ENCODE measurements at places on chromosomes 4 and X. TPM values are rescaled to one million over a fixed set of nuclear protein-coding genes. Genes with fewer than 3 reads are reported as not detected.

The CISD2 gene
- total RNA-seq = 35.1 TPM

The RHOXF2 gene
- not detected for total RNA-seq

DNA sequence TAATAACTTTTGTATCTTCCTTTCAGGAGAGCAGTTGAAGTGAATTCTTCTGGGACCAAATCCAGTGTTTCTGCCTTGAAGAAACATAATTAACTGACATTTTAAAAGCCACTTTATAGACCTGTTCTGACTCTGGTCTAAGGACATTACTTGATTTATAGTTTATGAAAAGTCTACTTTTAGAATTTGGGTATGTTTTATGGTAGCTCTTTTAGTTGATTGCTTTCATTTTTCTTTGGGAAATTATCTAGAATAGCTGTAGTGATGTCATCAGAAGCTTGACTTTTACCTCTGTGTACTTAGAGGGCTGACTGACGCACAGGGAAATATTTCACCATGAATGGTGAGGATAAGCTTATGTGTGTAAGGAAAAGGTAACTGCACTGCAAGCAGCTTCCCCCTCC lies 131.8 kb upstream of the LIMCH1 start:
- H3K36me3 ChIP-seq = no peaks in the 10 kb centered on the region
- no peak overlapping the region for H3K4me3 ChIP-seq
- H3K27ac ChIP-seq = no peak overlapping the region

- H3K4me1 ChIP-seq = no peaks in the 10 kb centered on the region
- no peak for DNase-seq
- H3K27ac ChIP-seq = no peak overlapping the region
- no peak overlapping the region for H3K4me3 ChIP-seq
Measured at GRCh38 chr4:2063557-2064275, 4.6 kb downstream of the NAT8L start.

The CMC4 gene
- 4.7 TPM for total RNA-seq

The OCRL gene
- 2.1 TPM for total RNA-seq

- H3K4me1 ChIP-seq = no peaks in the 10 kb centered on the region
- H3K27ac ChIP-seq = peak overlapping the region; percentile 25
- peaks cover 34% of the 10 kb centered on the region for H3K36me3 ChIP-seq
- H3K27me3 ChIP-seq = no peaks in the 10 kb centered on the region
- H3K4me3 ChIP-seq = no peak overlapping the region
Measured at GRCh38 chr4:3516836-3517730, 15.1 kb downstream of the LRPAP1 start.

- no peak overlapping the region for H3K4me3 ChIP-seq
- H3K27ac ChIP-seq = no peak overlapping the region
- no peaks in the 10 kb centered on the region for H3K36me3 ChIP-seq
- H3K27me3 ChIP-seq = no peaks in the 10 kb centered on the region
Measured at GRCh38 chr4:155807021-155807420, 48.2 kb downstream of the GUCY1B1 start.

All from activated CD4-positive, alpha-beta T cell treated with anti-CD3 and anti-CD28 coated beads, Interleukin-2, amount 10 ng/mL, durations not matched to agents 7 days and 5 days (primary cell).